Left ventricle myocardium inferior (tissue), 1 donor: ENCODE measurements at places on chromosomes 6 and 20. TPM values are rescaled to one million over a fixed set of nuclear protein-coding genes. Genes with fewer than 3 reads are reported as not detected.

The MAPK13 gene
- total RNA-seq = 0.33 TPM

The ZNF335 gene
- total RNA-seq = 8.1 TPM

The SCRT2 gene
- not detected for total RNA-seq

The EPB41L1 gene
- total RNA-seq = 14.6 TPM

DNA sequence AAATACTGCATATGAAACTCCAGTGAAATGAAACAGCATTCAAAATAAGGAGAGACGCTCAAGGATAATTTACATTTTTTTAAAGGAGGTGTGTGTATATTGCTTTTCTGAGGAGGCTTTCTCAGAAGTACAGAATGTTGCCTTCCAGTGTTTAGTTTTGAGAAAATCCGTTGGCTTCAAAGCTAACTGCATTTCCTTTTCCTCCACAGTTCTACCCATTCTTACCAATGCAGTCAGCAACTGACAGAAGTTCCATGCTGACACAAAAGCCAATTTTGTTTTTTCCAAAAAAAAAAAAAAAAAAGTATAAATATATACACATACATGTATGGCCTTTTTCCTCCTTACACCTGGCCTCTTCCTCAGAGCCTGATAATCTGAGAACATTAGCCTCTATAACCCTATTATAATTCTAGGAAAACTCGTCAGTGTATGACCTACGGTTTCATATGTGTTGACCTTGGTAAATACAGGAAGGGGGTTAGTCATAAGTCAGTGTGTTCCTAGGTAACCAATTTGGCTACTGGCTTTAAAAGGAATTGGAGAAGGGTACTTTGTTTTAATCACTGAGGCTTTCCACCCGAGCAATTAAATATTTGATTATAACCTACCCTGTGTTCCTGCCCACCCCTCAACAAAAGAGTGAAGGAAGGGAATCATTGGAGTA lies 24.2 kb downstream of the MGME1 start:
- no peak overlapping the region for H3K4me3 ChIP-seq
- H3K27ac ChIP-seq = no peak overlapping the region
- no peak for DNase-seq
- peaks cover 24% of the 10 kb centered on the region for H3K36me3 ChIP-seq

- no peak within 1 kb of the TSS for H3K27ac ChIP-seq
- H3K4me1 ChIP-seq = peaks cover 9% of the 10 kb centered on the region
These were observed at the start of gene GFRA4 for GRCh38 chr20:3663031-3663701. GFRA4 (minus strand) TSS chr20:3663399; CDS start chr20:3663399, 0 bp downstream.

The PRL gene
- not detected for total RNA-seq

The ENPP4 gene
- total RNA-seq = 21.9 TPM

DNA sequence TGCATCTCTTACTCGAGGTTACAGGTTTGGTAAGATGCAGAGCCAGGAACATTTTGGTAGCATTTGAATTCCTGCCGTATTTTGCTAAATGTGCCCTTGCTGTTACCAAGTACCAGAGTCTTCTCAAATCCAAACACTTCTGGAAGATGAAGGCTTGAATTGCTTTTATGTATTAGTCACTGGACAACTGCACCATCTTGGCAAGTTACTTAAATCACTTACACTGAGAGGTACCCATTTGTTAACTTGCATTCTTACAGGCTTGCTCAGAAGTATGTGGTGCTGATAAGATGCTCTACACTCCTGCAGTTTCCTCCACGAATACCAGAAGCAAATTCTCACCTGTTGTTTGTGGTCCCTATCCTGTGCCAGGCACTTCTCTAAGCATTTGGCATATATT lies 12.7 kb downstream of the IL22RA2 start:
- no peak overlapping the region for H3K4me3 ChIP-seq
- H3K36me3 ChIP-seq = no peaks in the 10 kb centered on the region
- no peak overlapping the region for H3K27ac ChIP-seq
- peaks cover 30% of the 10 kb centered on the region for H3K4me1 ChIP-seq

DNA sequence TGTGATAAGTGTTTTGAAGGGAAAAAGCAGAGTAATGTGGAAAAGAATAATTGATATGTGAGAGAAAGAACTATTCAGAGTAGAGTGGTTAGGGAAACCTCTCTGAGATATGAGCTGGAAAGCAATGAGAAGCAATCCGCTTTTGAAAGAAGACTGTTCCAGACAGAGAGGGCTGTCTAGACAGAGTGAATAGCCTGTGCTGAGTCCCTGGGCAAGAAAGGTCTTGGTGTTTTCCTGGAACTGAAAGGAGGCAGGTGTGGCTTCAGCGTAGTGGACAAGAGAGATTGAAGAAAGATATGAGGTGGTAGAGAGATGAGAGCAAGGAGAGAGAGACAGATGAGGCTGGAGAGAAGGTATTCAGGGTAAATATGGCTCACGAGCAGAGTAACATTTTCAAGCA lies 190.8 kb downstream of the UBE3D start:
- H3K27ac ChIP-seq = no peak overlapping the region
- H3K36me3 ChIP-seq = no peaks in the 10 kb centered on the region
- H3K4me3 ChIP-seq = no peak overlapping the region
- H3K4me1 ChIP-seq = no peaks in the 10 kb centered on the region
- H3K27me3 ChIP-seq = no peaks in the 10 kb centered on the region

DNA sequence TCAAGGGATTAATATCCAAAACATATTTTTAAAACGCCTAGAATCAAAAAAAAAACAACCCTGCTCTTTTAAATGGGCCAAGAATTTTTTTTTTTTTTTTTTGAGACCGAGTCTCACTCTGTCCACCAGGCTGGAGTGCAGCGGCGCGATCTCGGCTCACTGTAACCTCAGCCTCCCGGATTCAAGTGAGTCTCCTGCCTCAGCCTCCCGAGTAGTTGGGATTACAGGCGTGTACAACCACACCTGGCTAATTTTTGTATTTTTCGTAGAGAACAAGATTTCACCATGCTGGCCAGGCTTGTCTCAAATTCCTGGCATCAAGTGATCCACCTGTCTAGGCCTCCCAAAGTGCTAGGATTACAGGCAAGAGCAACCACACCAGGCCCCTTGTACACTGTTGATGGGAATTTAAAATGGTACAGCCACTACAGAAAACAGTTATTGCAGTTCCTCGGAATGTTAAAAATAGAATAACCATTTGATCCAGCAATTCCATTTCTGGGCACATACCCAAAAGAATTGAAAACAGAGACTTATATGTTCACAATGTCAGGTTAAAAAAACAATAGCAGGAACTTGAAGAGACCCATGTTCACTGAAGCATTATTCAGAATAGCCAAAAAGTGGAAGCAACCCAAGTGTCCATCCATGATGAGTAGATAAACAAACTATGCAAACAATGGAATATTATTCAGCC lies 3.1 kb upstream of the MYL9 start:
- no peaks in the 10 kb centered on the region for H3K36me3 ChIP-seq
- peak overlapping the region; percentile 64 for H3K27ac ChIP-seq
- H3K27me3 ChIP-seq = no peaks in the 10 kb centered on the region
- no peak overlapping the region for H3K4me3 ChIP-seq
- H3K4me1 ChIP-seq = peaks cover 49% of the 10 kb centered on the region
- no peak for DNase-seq

- H3K36me3 ChIP-seq = no peaks in the 10 kb centered on the region
- H3K4me1 ChIP-seq = no peaks in the 10 kb centered on the region
- no peaks in the 10 kb centered on the region for H3K27me3 ChIP-seq
- DNase-seq = no peak
- H3K27ac ChIP-seq = no peak overlapping the region
- H3K4me3 ChIP-seq = no peak overlapping the region
These were observed 104.5 kb downstream of the CD24 start for GRCh38 chr6:106870069-106870468.

GRCh38 chr20:36826554-36827244 lies 49.2 kb upstream of the TLDC2 start:
- H3K4me1 ChIP-seq = peaks cover 82% of the 10 kb centered on the region
- no peaks in the 10 kb centered on the region for H3K27me3 ChIP-seq
- peaks cover 52% of the 10 kb centered on the region for H3K36me3 ChIP-seq
- no peak for DNase-seq

DNA sequence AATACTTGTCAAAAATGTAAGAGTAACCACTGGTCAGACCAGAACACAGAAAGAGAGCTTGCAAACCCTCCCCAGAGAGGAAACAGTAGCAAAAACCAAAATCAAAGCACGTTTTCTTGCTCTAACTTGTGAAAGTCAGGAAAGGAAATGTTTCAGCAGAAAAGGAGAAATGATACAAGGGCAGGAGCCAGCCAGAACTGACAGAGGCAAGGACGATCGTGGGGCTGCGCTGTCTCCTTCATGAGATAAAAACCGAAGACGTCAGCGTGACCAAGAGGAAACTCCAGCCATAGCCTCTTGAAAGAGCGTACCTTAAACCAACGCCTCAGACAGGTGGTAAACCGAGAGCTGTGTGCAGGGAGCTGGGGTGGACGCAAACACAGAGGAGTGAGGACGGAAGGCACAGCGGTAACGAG lies 27.5 kb downstream of the LAMA5 start:
- no peaks in the 10 kb centered on the region for H3K27me3 ChIP-seq
- DNase-seq = no peak

The C20orf204 gene
- total RNA-seq = 0.55 TPM

The BPIFB2 gene
- not detected for total RNA-seq

- no peaks in the 10 kb centered on the region for H3K36me3 ChIP-seq
- no peak overlapping the region for H3K27ac ChIP-seq
- H3K4me3 ChIP-seq = no peak overlapping the region
- no peaks in the 10 kb centered on the region for H3K4me1 ChIP-seq
- H3K27me3 ChIP-seq = peaks cover 3% of the 10 kb centered on the region
These were observed 385.1 kb downstream of the SMOC2 start for GRCh38 chr6:168826078-168826390.

DNA sequence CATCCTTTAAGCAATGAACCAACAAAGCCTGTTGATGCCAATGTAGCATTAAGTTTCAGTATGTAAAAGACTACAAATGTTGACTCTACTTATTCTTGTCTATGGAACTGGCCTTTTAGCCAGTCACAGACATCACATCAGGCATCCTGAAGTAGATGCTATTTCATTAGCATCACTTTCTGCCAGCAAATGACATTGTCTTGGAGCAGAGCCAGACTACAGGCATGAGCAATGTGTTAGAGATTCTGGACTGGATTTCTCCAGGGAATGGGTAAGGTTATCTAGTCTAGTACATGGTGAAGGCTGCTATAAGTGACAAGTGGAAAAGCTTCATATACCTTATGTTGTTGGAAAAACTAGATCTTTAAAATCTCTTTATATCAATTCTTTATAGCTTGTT lies 142.9 kb downstream of the ADGRB3 start:
- H3K36me3 ChIP-seq = no peaks in the 10 kb centered on the region
- H3K27ac ChIP-seq = peak overlapping the region; percentile 29
- H3K4me3 ChIP-seq = no peak overlapping the region
- no peaks in the 10 kb centered on the region for H3K4me1 ChIP-seq

- H3K27ac ChIP-seq = peak overlapping the region; percentile 31
- H3K4me1 ChIP-seq = peaks cover 46% of the 10 kb centered on the region
- no peaks in the 10 kb centered on the region for H3K36me3 ChIP-seq
- no peak overlapping the region for H3K4me3 ChIP-seq
These were observed 144.4 kb downstream of the PHACTR3 start for GRCh38 chr20:59748619-59749191.

- H3K4me1 ChIP-seq = no peaks in the 10 kb centered on the region
- no peak overlapping the region for H3K4me3 ChIP-seq
- no peaks in the 10 kb centered on the region for H3K36me3 ChIP-seq
- no peak overlapping the region for H3K27ac ChIP-seq
- DNase-seq = no peak
- H3K27me3 ChIP-seq = no peaks in the 10 kb centered on the region
These were observed 150.0 kb downstream of the CDC5L start for GRCh38 chr6:44537306-44538049.

- H3K27me3 ChIP-seq = no peaks in the 10 kb centered on the region
- H3K4me1 ChIP-seq = peaks cover 41% of the 10 kb centered on the region
- H3K36me3 ChIP-seq = no peaks in the 10 kb centered on the region
These were observed 235.8 kb downstream of the GMPR start for GRCh38 chr6:16473908-16474771.

- H3K27ac ChIP-seq = no peak overlapping the region
- peaks cover 2% of the 10 kb centered on the region for H3K27me3 ChIP-seq
- H3K36me3 ChIP-seq = no peaks in the 10 kb centered on the region
These were observed 5.9 kb upstream of the BCAS1 start for GRCh38 chr20:54076259-54076658.

DNA sequence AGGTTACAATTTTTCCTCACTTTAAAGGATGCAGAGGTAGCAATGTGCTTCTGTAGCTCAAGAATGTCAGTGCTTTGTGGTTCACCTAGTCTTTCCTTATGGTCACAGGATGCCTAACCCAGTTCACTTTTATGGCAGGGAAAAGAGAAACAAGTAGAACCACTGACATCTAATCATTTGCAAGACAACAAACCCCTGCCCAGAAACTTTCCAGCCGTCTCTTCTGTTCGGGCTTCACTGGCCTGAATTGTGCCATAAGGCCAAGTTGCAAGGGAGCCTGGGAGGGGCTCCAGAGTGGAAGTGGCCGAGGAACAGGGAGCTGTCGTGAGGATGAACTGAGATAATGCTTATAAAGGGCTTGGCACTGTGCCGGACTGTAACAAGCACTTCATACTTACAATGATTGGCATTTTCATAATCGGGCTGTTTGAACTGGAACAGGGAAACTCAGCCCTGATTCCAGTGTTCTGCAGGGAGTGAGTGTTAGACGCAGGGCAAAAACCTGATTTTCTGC lies 212.6 kb downstream of the BCAS1 start:
- H3K27me3 ChIP-seq = no peaks in the 10 kb centered on the region
- H3K4me3 ChIP-seq = no peak overlapping the region
- peak overlapping the region; percentile 21 for H3K27ac ChIP-seq
- peaks cover 21% of the 10 kb centered on the region for H3K4me1 ChIP-seq
- no peak for DNase-seq
- H3K36me3 ChIP-seq = no peaks in the 10 kb centered on the region

The SLC22A2 gene
- not detected for total RNA-seq

The JPH2 gene
- 151 TPM for total RNA-seq

The UBE3D gene
- 2.5 TPM for total RNA-seq

The LY6G6D gene
- not detected for total RNA-seq

GRCh38 chr20:14342918-14343317 lies 5.5 kb upstream of the FLRT3 start:
- H3K4me1 ChIP-seq = no peaks in the 10 kb centered on the region
- no peak for DNase-seq
- H3K36me3 ChIP-seq = no peaks in the 10 kb centered on the region
- H3K4me3 ChIP-seq = no peak overlapping the region

- H3K4me3 ChIP-seq = no peak overlapping the region
- no peak overlapping the region for H3K27ac ChIP-seq
- peaks cover 9% of the 10 kb centered on the region for H3K4me1 ChIP-seq
- H3K27me3 ChIP-seq = no peaks in the 10 kb centered on the region
These were observed 139.8 kb upstream of the BACH2 start for GRCh38 chr6:90436403-90436802.

The SYNDIG1 gene
- total RNA-seq = 21.4 TPM

- peaks cover 54% of the 10 kb centered on the region for H3K36me3 ChIP-seq
- H3K4me1 ChIP-seq = peaks cover 13% of the 10 kb centered on the region
- no peak overlapping the region for H3K4me3 ChIP-seq
These were observed 24.5 kb upstream of the TCFL5 start for GRCh38 chr20:62885896-62886708.

The SLC32A1 gene
- total RNA-seq = not detected

- DNase-seq = no peak
- H3K27me3 ChIP-seq = no peaks in the 10 kb centered on the region
- no peaks in the 10 kb centered on the region for H3K36me3 ChIP-seq
- H3K4me1 ChIP-seq = no peaks in the 10 kb centered on the region
These were observed 84.7 kb downstream of the UST start for GRCh38 chr6:148831531-148831930.

- H3K36me3 ChIP-seq = peaks cover 43% of the 10 kb centered on the region
- no peak overlapping the region for H3K4me3 ChIP-seq
- no peaks in the 10 kb centered on the region for H3K27me3 ChIP-seq
- H3K4me1 ChIP-seq = peaks cover 5% of the 10 kb centered on the region
- DNase-seq = no peak
- no peak overlapping the region for H3K27ac ChIP-seq
These were observed 51.1 kb downstream of the TBC1D7 start for GRCh38 chr6:13277231-13277630.

The TXLNB gene
- 137 TPM for total RNA-seq

The RAMACL gene
- total RNA-seq = 0.77 TPM

The LST1 gene
- 6.5 TPM for total RNA-seq
